ENCODE measurements at places on chromosomes 16 and 17.

- no peak for DNase-seq
Observed at GRCh38 chr16:10665166-10665565, 29.6 kb downstream of the TEKT5 start.

GRCh38 chr16:17224879-17225281, 245.9 kb downstream of the XYLT1 start:
- no peak for DNase-seq

- no peak for DNase-seq
Observed at GRCh38 chr16:10128397-10129258, 53.6 kb downstream of the GRIN2A start.

GRCh38 chr17:74243013-74243755, 29.8 kb downstream of the TTYH2 start:
- DNase-seq: no peak

DNA sequence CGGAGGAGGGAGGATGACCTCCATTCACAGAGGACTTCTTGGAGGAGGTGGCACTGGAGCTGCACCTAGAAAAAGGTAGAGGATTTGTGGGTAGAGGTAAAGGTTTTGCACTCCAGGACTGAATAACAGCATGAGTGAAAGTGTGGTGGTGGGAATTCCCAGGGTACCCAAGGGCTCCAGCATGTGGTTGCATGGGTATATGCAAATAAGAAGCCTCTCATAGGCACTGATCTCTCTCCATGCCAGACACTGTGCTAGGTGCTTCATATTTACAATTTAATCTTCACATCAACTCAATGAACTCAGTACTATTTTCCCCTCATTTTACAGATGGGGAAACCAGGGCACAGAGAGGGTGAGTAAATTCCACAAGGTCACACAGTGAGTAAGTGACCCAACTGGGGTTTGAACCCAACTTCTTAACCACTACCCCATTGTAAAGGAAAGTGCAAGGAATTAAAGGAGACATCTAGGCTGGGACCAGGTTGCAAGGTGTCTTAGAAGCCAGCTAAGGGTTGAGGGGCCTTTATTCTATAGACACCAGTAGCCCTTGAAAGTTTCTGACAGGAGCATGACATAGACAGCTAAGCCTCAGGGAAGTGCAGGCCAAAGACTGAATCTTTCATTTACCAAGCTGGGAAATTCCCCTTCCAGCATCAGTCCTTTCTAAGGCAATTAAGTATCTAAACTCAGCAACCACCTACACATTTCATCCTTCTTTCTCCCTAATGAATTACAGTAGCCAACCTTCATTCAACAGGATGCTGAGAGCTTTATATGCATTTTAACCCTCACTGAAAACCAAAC, 21.3 kb downstream of the SCNN1B start:
- no peak for DNase-seq

GRCh38 chr16:22664561-22664997, 149.4 kb upstream of the HS3ST2 start:
- DNase-seq: no peak

- no peak for DNase-seq
Observed at GRCh38 chr16:73000020-73000906, 47.7 kb downstream of the ZFHX3 start.

- DNase-seq: no peak
Observed at GRCh38 chr17:77148940-77149510, 8.3 kb downstream of the SEC14L1 start.

- no peak for DNase-seq
Observed at GRCh38 chr16:76052725-76053124, 224.5 kb upstream of the CNTNAP4 start.

DNA sequence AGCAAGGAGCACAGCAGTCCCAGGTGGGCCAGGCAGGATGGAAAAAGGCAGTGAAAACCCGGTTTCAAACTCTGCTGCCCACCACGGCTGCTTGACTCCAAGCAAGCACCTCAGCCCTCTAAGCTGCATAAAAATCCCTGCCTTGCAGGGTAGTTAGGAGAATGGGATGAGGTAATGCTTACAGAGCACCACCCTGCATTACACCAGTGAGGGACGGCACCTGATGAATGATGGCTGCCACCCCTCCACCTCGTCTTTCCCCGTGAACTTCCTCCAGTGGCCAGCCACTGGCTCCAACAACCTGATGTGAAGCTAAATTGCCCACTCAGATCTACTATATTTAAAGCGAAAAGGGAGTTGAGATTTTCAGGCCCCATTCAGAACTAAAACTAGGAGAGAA, 21.3 kb downstream of the MIEF2 start:
- DNase-seq: no peak

GRCh38 chr17:61464130-61464842, 12.1 kb downstream of the TBX4 start:
- DNase-seq: no peak

- no peak for DNase-seq
Observed at GRCh38 chr17:21024024-21024423, 18.8 kb downstream of the USP22 start.

DNA sequence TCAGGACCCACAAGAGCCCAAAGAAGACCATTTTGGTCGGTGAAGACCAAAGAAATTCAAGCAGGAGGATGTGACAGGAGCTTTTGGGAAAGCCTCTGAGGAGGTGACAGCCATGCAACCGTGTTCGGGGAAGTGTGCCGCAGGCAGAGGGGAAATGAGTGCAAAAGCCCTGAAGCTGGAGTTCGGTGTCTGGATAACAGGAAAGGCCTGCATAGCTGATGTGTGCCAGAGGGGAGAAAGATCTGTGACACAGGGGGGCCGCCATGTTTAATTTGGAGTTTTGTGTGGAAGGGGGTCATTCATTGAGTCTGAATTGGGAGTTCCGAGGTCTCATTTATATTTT, 870 bp upstream of the ZC3H7A start:
- DNase-seq: no peak

GRCh38 chr16:68290450-68290849, 20.3 kb downstream of the SLC7A6OS start:
- no peak for DNase-seq

DNA sequence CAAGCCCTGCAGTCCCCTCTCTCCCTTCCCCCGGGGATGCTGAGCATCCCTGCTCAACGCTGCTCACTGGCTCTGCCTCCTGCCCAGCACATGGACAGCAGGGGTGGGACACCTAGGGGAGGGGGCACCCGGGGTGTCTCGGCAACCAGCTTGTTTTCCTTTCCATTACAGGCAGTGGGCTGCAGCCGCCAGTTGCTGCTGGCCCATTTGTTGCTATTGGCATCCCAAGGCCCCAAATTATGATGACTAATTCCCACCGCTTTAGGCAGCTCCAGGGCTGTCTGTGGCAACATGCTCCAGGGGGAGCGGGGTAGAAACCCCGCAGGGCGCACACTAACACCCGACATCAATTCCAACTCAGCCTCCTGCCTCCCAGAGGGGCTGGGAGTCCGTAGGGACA, 4.9 kb downstream of the SDK2 start:
- DNase-seq: no peak

GRCh38 chr17:52648995-52649394, 490.5 kb upstream of the CA10 start:
- no peak for DNase-seq

GRCh38 chr17:1043601-1044251, 46.8 kb downstream of the TIMM22 start:
- no peak for DNase-seq

Data from activated CD4-positive, alpha-beta T cell treated with anti-CD3 and anti-CD28 coated beads, Interleukin-2, amount 50 U/mL, for 1 hour (primary cell).